Fibroblast of the aortic adventitia (primary cell): ENCODE measurements at places on chromosomes 11 and 22.

- no peak for DNase-seq
Measured at GRCh38 chr11:73291196-73291595, 16.9 kb upstream of the ARHGEF17 start.

GRCh38 chr11:122353561-122353960 is 237.5 kb upstream of the BLID start:
- DNase-seq: no peak

DNA sequence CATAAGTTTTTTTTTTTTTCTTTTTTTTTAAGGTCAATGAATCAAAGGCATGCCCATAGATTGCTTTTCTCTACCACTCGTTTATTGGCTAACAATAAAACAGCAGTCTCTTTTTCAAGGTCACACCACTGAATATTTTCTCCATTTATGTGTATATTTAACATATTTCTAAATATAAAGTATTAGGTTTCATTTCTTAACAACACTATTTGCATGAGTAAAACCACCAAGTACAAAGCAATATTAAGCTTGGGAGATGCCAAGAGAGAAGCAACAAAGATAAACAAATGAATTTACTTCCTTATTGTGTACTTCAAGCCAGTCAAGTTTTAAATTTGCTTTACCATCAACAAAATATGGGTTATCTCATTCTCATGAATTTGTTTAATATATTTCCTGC is 708.9 kb upstream of the CCDC179 start:
- DNase-seq: no peak

- peak; percentile 43 for DNase-seq
Measured at GRCh38 chr11:102276362-102276761, 40.9 kb upstream of the BIRC3 start.

GRCh38 chr22:36201630-36202319 is at the start of gene APOL4:
TSS of gene APOL4 (minus strand) at chr22:36201809. CDS start at chr22:36201734, 75 bp downstream.
- DNase-seq: peak; percentile 79
